ENCODE measurements at places on chromosomes 3 and 15.
A peak's percentile ranks its signal among the peaks of the same experiment; 100 is the strongest.

DNA sequence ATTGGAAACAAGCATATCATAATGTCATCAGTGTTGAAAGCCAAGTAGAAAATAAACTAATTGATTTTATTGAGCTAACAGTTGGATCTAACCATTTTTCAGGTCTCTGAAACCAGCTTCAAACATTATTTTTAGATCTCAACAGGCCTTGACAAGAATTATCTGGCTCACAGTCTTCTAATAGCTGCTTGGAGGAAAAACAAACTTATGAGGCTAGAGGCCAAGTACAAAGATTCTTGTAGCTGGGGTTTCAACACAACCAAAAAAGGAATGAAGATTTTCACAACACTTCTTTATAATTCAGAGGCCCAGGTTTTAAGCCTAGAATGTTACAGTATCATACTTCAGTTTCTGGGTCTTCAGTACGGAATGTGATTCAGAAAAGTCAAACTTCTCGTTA is 3.7 kb downstream of the SETMAR start:
- DNase-seq: no peak

DNA sequence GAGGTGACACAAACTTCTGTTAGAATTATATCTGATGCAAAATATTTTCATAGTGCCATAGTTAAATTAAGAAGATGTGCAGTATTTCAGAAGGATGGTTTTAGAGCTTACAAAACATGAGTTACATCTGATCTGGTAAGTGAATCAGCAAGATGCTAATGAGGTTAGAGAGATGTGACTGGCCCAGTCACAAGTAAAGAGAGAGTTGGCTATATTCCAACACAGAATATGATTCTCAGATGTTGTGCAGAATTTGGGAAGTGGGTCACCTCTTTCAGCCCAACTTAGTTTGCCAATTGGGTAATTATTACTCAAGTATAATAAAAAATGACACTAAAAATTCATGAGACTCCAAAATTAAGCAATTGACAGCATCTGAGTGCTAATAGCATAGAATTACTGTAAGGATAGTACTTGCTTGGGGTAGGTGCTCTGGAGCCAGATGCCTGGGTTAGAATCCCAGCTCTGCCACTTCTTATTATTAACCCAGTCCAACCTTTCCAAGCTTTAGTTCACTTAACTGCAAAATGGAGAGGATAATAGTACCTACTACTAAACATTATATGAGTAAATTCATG is 30.8 kb downstream of the P2RY1 start:
- no peak for DNase-seq

GRCh38 chr3:73235768-73236167 is 174.3 kb downstream of the EBLN2 start:
- no peak for DNase-seq

DNA sequence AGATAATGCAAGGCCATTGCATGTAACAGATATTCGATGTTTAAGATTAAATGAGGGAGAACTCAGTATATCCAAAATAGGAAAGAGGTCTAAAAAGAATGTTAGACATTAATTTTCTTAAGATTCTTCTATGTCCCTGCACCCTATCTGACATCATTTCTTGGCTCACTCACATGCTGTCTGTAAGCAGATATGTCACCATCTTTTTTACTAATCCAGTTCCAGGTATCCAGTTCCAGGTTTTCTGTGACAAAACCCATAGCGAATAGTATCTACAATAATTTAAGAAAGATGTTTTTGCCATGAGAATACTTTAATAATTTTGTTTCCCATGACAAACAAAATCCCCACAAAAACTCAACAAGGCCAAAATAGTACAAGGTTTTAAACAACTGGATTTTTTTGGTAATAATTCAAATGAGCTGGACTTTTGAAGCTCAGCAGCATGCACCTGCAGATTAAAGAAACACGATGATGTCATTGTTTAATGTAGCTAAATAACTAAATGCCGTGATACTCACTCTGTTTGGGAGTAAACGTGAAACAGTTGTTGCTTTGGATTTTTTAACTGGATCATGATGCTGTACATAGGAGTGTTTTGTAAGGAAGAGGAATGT is 867.6 kb downstream of the EPHA3 start:
- DNase-seq: no peak

GRCh38 chr15:67240235-67241131 is 14.0 kb downstream of the AAGAB start:
- no peak for DNase-seq

GRCh38 chr15:101068961-101069653 is 149.9 kb downstream of the LRRK1 start:
- DNase-seq: no peak

- DNase-seq: no peak
Observed at GRCh38 chr3:141181819-141182218, 49.8 kb upstream of the PXYLP1 start.

DNA sequence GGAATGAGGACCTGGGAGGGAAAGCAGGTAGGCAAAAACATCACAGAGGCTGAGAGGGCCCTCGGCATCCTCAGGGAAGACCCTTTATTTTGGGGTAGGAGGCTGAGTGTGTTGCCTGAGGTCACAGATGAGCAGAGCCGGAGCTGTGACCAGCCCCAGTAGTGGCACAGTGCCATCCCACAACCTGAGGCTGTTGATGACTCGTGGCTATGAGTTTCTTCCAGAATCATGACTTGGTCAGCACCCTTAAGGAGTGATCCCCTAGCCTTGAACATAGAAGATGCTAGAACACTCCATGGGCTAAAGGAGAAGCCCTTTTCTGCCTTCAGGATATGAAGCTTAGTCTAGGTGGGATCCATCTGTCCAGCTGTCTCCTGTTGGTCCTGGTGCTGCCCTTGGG is 19.5 kb upstream of the CXCR6 start:
- DNase-seq: no peak

DNA sequence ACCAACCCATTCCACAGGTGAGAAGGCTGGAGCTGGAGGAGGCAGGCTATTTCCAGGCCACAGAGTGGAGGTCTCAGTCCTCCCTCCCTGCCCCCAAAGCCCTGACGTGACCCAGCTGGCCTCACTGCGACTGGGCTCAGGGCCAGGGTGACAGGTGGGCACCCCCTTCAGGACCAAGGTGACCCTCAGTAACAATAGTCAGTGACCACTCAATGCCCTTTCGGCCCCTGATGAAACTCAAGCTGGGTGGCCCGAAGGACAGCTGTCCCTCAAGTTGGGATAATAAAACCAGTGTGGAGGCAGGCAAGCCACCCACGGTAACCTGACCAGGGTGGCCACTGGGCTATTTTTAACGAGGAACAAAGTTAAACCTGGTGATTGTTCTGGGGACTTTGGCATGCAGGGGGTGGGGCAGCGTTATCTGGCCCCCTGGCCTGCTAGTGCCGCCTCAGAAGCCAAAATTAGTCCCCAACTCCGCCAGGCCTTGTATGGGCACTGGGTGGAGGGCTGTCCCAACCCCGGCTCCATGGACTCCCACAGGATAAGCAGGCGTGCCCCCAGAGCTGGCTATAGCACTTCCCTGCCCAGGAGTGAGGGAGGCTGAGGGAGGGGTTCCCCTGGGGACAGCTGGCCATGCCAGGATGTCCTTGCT is 1.1 kb downstream of the TNNC1 start:
- no peak for DNase-seq

DNA sequence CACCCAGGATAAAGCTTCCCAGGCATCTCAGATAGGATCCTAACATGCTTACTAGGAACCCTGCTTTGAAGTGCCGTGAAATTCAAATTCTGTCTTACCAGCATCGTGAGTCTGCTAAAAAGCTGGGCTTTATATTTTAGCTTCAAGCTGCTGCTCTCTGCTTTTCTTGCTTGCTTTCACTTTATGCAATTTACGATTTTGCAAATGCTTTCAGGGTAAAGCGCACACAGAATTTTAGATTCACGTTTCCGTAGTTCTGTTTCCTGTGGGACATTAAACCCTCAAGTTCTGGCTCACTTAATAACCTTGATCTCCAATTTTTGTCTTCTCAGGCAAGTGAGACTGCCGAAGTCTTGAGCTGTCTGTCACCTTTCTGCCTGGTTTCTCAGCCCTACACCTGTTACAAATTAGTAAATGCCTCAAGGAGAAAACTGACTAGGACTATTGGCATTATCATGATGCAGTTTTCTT is 170.5 kb upstream of the TGFBR2 start:
- DNase-seq: no peak

DNA sequence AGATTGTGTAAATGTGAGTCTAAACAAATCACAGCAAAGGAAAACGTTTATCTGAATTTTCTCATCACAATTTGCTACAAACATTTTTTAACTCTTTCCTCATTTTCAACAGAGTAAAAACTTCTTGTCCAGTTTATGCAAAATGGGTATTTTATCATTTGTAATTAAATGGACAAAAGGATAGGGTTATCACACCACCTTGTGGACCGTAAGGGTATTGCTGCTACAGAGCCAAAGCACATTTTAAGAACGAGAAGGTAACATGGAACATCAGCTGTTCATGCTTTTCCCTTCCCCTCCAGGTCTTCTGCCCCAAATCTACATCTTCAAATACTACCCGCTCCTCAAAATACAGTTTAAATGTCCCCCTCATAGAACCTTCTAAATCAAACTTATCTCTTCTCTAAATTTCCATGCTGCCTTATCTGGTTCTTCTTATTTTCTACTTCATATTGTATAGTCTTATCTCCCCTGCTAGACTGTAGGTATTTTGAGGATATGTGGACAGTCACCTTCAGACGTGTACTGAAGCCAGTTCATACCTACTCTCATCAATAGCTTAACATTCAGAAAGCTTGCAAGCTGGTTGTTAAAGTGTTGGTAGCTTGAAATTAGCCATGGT is 12.8 kb upstream of the SETMAR start:
- DNase-seq: peak; percentile 32

All from T-helper 2 cell (primary cell).